Fibroblast of the conjunctiva (primary cell): ENCODE measurements at places on chromosomes 7 and 10.

- no peak for DNase-seq
Measured at GRCh38 chr10:124039483-124040013, 53.9 kb downstream of the CHST15 start.

GRCh38 chr10:128898133-128898915 is 568.7 kb upstream of the MGMT start:
- DNase-seq, result no peak

- no peak for DNase-seq
Measured at GRCh38 chr7:25669961-25670841, 441.9 kb upstream of the NPVF start.

- no peak for DNase-seq
Measured at GRCh38 chr7:625376-625971, 101.0 kb upstream of the DNAAF5 start.

GRCh38 chr10:24495666-24496460 is 227.8 kb downstream of the ARHGAP21 start:
- no peak for DNase-seq

DNA sequence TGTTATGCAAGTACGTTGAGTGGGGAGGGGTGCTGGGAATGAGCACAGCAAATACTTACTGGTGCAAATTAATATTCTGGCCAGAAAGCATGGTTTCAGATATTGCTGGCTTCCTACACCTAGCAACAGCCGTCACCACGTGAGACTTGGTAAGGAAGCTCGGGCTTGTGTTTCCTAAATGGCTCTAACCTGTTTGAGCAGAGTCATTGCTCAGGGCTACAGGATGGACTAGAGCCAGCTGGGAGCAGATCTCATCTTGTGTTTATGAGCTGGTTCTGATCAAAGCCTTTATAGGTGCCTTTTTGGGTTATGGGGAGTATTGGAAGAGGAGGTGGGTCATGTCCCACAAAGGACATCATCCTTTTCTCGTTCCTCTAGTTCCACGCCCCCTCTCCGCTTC is 200.3 kb downstream of the BUB3 start:
- no peak for DNase-seq

- no peak for DNase-seq
Measured at GRCh38 chr7:108629651-108630400, 60.2 kb downstream of the DNAJB9 start.

DNA sequence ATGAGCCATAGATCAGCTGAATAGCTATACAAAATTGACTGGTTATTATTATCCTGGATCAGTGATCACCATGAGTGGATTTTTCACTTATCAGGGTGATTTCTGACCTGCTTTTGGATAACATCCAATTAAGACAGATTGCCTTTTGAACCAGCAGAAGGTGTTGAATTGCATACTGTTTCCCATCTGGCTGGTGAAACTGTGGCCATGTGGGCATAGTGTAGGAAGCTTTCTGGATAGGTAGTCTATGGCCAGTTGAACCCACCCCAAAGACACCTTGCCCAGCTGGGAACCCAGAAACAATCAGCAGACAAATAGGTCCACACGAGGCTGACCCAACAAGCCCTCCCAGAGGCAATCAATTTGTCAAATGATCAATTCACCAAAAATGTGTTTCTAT is 29.3 kb downstream of the DNAJC12 start:
- DNase-seq, result no peak

DNA sequence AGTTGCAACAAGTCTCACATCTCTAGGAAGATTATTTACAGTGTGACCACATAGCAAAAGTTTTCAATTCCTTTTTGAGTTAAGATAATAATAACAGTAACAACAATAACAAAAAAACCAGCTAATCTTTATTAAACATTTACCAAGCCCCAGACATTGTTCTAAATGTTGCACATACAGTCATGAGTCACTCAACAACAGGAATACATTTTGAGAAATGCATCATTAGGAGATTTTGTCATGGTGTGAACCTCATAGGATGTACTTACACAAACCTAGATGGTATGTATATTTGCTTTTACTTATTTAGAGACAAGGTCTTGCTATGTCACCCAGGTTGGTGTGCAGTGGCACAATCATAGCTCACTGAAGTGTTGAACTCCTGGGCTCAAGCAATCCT is 52.0 kb downstream of the SPAM1 start:
- no peak for DNase-seq
